Hair follicle dermal papilla cell (primary cell): ENCODE measurements at places on chromosomes 6 and 20. TPM values are rescaled to one million over a fixed set of nuclear protein-coding genes. Genes with fewer than 3 reads are reported as not detected.

Gene LRRN4
- 0.12 and 0.16 TPM in 2 replicates for total RNA-seq

Gene SAMD3
- 0.61 and 0.65 TPM in 2 replicates for total RNA-seq

Gene ARMH2
- total RNA-seq, result not detected in 2 replicates

Gene RAET1L
- total RNA-seq, result not detected in 2 replicates

Gene PCIF1
- total RNA-seq, result 19.3 and 20.6 TPM in 2 replicates

Gene COL21A1
- 9.4 and 12.0 TPM in 2 replicates for total RNA-seq

Gene PROKR2
- not detected in 2 replicates for total RNA-seq

Gene DACT2
- total RNA-seq, result not detected in 2 replicates

Gene OR2J3
- total RNA-seq, result not detected in 2 replicates
